ENCODE measurements at places on chromosomes 6 and 20. TPM values are rescaled to one million over a fixed set of nuclear protein-coding genes. Genes with fewer than 3 reads are reported as not detected.

The DNAH8 gene
- polyA plus RNA-seq = 0.01 TPM

The PNLDC1 gene
- 1.1 TPM for polyA plus RNA-seq

The GSTA2 gene
- 0.54 TPM for polyA plus RNA-seq

The DSE gene
- polyA plus RNA-seq = 29.0 TPM

The IFT52 gene
- 46.7 TPM for polyA plus RNA-seq

The OXT gene
- polyA plus RNA-seq = not detected

The EYA2 gene
- polyA plus RNA-seq = 0.54 TPM

The RAB23 gene
- polyA plus RNA-seq = 16.7 TPM

The SLCO4A1 gene
- 2.2 TPM for polyA plus RNA-seq

The CNBD2 gene
- polyA plus RNA-seq = 2.7 TPM

The ERVFRD-1 gene
- polyA plus RNA-seq = not detected

The TCP1 gene
- 237 TPM for polyA plus RNA-seq

The LY6G6D gene
- not detected for polyA plus RNA-seq

The STX11 gene
- 2.6 TPM for polyA plus RNA-seq

The PRIM2 gene
- polyA plus RNA-seq = 5.9 TPM

The CGA gene
- polyA plus RNA-seq = not detected

The MPIG6B gene
- polyA plus RNA-seq = 0.06 TPM

The SEL1L2 gene
- polyA plus RNA-seq = 2.8 TPM

Data from ovary (tissue), 10 donors.